ENCODE measurements at places on chromosomes 11 and 22.
A peak's percentile ranks its signal among the peaks of the same experiment; 100 is the strongest.

GRCh38 chr22:32177221-32177765 lies 18.2 kb upstream of the C22orf42 start:
- DNase-seq, result peak; percentile 4

GRCh38 chr11:101803651-101804050 lies 111.2 kb upstream of the CEP126 start:
- peak; percentile 20 for DNase-seq

GRCh38 chr11:62057069-62057468 lies 66.7 kb upstream of the INCENP start:
- no peak for DNase-seq

GRCh38 chr11:92685049-92685448 lies 284.4 kb upstream of the MTNR1B start:
- DNase-seq, result no peak

- DNase-seq, result no peak
These were observed 21.6 kb upstream of the RIC3 start for GRCh38 chr11:8190431-8190830.

DNA sequence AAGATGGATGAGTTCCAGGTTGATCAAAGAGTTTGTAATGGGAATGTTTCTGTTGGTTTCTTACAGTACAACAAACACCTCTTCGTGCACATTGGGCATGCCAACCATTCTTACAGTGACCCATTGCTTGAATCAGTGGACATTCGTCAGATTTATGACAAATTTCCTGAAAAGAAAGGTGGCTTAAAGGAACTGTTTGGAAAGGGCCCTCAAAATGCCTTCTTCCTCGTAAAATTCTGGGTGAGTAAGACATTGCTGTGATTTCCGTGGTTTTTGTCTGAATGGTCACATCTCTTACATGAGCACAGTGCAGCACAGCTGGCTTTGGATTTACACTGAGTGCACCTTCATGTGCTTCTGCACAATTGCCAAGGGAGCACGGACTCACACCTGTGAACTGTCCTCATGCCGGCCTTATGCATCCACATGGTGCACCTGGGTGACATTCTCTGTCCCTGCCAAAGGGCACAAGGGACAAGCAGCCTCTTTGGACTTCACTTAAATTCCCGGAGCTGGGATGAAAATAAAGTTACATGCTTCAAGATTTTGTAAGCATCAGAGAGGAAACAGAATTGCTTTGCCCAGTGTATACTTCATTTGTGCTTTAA lies 107.1 kb upstream of the RASSF10 start:
- no peak for DNase-seq

Data from epithelial cell of esophagus (primary cell).